ENCODE measurements at places on chromosomes 12 and 14. TPM values are rescaled to one million over a fixed set of nuclear protein-coding genes. Genes with fewer than 3 reads are reported as not detected.

- DNase-seq = no peak
These were observed 479.4 kb downstream of the VRK1 start for GRCh38 chr14:97276573-97276972.

- DNase-seq = no peak
These were observed 225.4 kb downstream of the BTG1 start for GRCh38 chr12:91920276-91920675.

Gene LMNTD1
- total RNA-seq = not detected

DNA sequence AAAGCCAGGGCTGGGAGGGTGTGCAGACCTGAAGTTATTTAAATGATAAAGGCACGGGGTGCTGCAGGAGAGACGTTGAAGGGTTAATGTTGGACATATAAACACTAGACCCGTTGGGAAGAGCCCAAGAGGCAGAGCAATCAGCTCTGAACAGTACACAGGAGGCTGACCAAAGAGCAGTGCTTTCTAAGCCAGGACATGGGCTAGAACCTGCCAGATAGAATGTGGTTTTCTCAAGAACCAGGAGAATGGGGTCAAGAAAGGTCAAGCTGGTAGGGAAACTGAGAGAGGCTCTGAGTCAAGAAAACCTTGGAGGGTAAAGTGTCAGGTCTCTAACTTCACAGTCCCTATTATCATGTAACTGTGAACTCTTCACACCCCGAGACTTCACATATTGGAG is 143.2 kb upstream of the EEA1 start:
- DNase-seq = no peak

GRCh38 chr12:124713436-124714082 is 146.1 kb upstream of the NCOR2 start:
- no peak for DNase-seq

- DNase-seq = no peak
These were observed 774.7 kb downstream of the TMTC2 start for GRCh38 chr12:83461336-83461935.

Gene EML5
- 0.38 TPM for total RNA-seq

- no peak for DNase-seq
These were observed 62.0 kb downstream of the PLEKHG7 start for GRCh38 chr12:92764831-92765230.

DNA sequence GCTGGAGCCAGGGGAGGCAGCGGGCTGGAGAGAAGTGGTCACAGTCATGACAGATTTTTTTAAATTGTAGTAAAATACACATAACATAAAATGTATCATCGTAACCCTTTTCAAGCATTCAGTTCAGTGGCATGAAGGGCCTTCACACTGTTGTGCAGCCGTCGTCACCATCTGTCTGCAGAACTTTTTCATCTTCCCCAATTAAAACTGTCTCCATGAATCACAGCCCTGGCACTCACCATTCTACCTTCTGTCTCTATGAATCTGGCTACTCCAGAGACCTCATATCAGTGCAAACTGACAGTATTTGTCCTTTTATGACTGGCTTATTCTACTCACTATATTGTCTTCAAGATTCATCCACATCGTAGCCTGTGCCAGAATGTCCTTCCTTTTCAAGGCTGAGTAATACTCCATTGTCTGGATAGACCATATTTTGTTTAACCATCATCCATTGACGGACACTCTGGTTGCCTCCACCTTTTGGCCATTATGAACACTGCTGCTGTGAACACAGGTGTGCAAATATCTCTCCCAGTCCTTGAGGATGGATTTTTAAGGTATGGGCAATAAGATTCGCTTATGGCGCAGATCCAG is 91.5 kb upstream of the NCOR2 start:
- DNase-seq = no peak

DNA sequence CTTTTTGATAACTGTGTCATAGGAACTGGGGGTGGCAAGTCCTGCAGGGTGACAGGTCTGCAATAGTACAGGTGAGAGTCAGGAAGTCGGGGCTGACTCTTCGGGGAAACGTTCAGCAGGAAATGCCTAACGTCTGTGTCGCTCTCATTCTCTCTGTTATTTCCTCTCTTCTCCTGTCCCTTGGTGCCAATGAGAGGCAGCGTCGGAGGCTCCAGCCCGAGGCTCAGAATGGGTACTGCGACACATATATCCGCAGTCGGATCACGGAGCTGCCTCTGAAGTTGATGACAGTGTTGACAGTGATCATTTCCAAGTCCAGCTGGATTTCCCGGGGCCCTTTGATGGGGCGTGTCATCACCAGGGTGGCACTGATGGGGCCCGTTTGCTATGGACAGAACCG is 2.7 kb upstream of the TC2N start:
- no peak for DNase-seq

Gene NCOR2
- total RNA-seq = 25.1 TPM

Gene MYH6
- total RNA-seq = 0.03 TPM

Gene OR4L1
- total RNA-seq = not detected

DNA sequence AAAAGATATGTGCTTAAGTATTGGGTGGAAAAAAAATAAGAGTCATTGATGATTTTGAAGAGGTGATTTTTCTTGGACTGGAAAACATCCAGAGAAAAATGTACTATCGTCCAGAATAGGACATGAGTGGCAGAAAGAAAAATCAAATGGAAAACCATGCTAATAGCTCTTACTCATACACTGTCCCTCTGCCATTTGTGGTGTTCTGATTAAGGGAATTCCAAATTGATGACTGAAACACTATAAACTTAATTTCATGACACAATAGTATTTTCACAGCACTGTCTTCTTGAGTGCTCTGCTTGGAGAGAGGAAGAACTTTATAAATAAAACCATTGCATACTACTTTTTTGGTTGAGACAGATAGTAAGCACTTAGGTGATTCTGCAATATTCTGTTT is 72.4 kb downstream of the USP15 start:
- DNase-seq = no peak

- no peak for DNase-seq
These were observed 7.4 kb upstream of the GAS2L3 start for GRCh38 chr12:100565987-100566545.

DNA sequence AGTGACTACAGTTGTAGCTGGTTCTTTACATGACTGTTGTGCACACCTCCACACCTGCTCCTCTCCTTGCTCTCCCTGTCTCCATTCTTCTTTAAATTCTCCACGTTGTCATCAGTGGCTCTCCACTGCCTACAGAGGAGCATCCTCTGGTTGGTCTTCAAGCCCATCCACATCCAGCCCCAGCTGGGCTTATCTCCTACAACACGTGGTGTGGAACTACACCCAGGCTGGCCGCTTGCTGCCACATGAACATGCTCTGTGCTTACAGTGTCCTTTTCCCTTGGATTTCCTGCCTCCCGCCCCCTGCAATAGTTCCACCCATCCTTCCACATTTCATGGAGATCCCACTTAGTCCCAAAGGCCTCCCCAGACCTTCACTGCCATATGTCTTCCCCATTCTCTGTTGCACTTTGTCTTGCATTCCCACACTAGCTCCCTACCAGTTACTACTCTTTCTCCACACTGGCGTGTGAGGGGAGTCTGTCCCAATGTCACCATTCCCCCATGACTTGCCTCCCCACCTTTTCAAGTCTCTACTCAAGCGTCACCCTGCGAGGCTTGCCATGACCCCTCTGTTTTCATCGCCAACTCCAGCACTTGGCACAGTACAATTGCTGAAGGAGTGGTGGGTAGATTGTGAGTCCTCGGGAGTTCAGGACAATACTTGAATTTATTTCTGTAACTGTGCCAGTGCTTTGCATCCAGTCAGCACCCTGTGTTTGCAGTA is 9.8 kb upstream of the MCRS1 start:
- DNase-seq = no peak

DNA sequence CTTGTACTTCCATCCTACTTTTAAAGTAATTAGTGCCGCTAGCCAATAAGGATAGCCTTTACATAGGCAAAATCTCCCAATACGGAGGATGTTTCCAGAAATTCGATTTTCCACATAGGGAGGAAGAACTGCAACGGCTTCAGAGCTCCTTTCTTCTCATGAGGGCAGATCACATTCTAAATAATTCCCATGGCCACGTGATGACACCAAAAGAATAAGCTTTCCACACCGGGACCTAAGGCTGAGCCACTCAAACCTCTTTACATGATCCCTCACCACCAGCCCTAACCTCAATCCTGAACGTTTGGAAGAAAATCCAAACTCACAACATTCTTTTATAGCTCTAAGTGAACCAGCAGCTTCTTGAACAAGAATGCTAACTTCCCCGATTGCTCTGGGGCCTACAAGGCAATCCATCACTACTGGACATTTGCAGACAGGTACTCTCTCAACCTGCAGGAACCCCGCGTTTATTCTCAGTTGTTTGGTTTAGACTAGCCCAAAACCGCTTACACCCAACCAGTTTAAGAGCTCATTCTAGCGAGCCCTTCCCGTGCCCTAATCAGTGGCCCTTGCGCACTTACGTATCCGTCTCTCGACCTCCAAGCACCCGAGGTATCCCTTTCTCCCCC is 884 bp downstream of the CAPRIN2 start:
- DNase-seq = no peak

Gene PLEKHH1
- 16.5 TPM for total RNA-seq

- DNase-seq = no peak
These were observed 29.1 kb upstream of the NXPH4 start for GRCh38 chr12:57187222-57188089.

DNA sequence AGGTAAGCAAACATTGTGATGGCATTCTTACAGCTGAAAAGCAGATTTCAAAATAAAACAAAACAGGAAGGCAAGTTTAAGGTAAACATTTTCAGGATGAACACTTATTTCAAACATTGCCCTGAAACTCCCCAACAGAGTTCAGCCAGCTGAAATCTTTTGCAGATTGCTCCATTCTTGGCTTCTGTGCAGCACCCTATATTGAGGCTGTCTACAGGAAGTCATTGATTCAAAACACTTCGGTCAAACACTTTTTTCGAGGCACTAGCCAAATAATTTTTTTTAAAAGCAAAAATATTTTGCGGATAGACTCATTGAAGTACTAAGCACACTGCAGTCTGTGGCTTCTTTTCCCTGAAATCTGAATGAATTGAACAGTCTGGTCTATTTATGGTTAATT is 318.1 kb upstream of the PDE3A start:
- no peak for DNase-seq

Gene DEGS2
- not detected for total RNA-seq

DNA sequence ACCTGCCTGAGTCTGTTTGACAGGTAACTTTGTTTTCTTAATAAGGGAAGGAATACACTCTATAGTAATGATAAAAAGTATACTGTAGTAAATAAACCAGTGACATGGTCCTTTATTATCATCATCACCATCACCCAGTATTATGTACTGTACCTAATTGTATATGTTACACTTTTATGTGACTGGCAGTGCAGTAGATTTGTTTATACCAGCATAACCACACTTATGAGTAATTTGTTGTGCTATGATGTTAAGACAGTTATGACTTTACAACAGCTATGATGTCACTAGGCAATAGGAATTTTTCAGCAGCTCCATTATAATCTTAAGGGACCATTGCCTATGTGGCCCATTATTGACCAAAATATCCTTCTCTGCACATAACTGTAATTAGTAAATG is 155.0 kb downstream of the NUBPL start:
- DNase-seq = no peak

Gene RPL6
- total RNA-seq = 2,096 TPM

DNA sequence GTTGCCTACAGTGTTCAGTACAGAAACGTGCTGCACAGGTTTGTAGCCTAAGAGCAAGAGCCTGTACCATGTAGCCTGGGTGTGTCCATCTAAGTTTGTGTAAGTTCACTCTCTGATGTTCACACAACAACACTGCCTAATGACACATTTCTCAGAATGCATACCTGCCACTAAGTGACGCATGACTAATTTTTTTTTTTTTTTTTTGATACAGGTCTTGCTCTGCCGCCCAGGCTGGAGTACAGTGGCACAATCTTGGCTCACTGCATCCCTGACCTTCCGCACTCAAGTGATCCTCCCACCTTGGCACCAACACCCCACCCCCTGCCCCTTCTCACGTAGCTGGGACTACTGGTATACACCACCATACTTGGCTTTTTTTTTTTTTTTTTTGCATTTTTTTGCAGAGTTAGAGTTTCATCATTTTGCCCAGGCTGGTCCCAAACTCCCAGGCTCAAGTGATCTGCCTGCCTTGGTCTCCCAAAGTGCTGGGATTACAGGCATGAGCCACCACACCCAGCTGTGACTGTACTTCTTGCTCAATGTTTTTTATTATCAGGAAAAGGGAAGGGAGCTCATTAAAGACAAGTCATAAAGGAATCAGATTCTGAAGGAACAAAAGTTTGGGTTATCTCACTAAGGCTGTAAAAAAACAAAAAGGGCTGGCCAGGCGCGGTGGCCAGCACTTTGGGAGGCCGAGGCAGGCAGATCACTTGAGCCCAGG is 10.0 kb upstream of the CDC42BPB start:
- no peak for DNase-seq

DNA sequence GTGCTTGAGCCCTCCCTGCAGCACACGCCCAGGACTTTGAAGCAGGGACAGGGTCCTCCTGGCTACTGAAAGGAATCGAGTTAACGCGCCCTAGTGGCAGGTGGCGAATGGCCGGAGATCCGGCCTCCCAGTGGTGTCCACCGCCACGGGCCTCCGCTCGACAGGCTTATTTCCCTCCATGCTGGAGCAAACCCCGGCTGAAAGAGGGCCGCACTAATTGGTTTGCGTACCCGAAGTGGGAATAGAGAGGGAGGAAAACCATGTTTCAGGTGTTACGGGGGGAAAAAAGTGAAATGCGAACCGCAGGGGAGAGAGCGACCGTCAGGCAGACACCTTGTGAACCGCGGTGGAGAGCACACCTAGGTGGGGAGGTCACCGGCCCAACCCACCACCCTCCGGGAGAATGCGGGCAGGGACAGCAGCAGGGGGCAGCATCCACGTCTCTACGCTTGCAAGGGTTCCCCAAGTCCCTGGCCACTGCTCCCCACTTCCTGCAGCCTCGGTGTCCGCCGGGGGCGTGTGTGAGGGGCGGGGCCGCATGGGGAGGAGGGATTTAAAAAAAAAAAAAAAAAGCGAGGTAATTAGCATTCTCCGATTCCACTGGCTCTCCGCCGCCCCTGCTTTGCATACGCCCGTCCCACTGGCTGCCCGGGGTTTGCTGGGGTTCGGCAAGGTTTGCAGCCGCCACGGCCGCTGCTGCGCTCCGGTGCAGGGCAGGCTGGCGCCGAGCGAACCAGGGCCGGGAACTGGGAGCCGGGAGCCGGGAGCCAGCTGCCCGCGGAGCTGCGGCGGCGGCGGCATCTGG is 224.6 kb upstream of the CRY1 start:
- DNase-seq = peak; percentile 97

Data from H7 (cell line).